ENCODE measurements at places on chromosomes 1 and 21.
A peak's percentile ranks its signal among the peaks of the same experiment; 100 is the strongest.

DNA sequence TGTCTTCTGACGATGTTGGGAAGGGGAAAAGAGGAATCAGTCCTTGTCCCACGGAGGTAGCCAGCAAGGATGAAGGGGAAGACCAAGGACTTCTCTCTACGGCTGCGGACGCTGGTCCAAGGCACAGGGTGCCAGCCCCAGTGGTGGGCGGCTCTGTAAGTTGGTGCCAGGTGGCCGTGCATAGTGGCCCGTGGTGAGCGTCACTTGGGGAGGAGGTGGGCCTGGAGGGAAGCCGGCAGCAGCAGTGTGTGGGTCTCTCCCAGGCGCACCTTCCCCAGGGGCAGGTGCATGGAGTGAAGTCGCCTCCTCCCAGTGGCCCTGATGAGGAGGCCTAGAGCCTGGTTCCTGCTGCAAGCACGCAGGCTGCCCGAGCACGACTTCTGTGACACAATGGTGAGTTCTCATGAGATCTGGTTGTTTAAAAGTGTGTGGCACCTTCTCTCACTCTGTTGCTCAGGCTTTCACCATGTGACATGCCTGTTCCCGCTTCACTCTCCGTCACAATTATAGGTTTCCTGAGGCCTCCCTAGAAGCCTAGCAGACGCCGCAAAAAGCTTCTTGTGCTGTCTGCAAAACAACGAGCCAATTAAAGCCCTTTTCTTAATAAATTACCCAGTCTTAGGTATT, 43.6 kb upstream of the TIAM1 start:
- DNase-seq = no peak

DNA sequence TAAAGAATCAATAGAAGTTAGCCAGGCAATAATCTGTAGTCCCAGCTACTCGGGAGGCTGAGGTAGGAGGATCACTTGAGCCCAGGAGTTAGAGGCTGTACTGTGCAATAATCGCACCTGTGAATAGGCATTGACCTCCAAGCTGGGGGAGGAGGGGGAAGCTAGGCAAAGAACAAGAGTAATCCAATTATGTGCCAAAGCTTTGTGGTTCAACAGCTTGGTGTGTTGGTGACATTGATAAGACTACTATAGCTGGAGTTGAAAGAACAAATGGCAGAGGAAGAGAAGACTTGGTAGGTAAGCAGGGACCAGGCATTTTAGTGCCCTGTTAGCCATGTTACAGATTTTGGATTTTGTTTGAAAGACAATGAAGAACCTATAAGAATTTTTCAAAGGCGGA, 2.1 kb upstream of the TMCO2 start:
- no peak for DNase-seq

DNA sequence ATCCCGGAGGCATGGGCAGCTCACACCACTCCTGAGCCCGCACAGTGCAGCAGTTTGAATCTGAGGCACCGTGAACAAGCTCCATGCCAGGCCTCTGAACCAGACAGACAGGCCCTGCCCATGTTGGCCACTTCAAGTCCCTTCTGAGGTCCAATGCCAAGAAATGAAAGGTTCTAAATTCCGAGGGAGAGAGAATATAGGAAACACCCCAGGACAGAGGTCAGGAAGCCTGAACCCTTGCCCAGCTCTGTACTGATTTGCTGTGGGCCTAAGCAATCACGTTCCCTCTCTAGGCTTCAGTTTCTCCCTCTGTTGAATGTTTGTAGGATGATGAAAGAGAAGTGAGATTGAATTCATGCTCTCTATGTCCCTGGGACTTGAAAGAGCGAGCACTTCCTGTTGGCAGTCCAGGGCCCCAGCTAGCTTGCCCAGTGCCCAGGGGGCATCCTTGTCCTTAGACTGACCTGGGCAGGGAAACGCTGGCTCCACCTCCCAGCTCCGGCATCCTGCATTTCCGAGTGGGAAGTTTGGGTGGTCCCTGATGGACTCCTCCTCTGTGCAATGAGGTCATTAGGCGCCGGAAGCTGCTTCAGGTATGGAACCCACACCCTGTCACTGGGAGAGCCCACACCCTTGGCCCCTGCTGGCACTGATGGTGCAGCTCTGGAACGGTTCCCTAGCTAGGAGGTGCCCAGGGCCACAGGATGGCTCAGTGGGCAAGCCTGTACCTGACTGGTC, 242.4 kb upstream of the TMEM51 start:
- peak; percentile 82 for DNase-seq

DNA sequence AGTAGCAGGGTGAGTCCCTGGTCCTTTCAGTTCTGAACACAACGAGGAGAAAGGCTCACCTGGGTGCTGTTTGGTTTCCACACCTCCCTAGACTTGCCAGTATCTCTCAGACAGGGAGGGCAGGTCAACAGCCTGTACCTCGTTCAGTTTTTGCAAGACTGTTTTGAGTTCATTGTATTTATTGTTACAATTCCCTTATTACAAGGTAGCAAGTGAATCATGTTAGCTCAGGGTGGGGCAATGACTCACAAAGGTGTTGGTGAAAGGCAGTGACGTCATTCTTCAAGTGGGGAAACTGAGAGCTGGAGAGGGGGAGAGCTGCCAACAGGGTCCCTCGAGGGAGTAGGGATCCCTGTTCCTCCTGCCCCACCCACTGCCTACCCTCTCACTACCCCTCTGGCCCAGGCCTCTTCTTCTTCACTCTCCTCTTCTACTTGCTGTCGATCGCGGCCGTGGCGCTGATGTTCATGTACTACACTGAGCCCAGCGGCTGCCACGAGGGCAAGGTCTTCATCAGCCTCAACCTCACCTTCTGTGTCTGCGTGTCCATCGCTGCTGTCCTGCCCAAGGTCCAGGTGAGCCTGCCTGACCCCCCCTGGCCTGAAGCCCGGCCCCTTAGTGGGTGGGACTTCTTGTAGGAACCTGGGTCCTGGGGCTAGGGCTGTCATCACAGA, 13.4 kb downstream of the SERINC2 start:
- no peak for DNase-seq

DNA sequence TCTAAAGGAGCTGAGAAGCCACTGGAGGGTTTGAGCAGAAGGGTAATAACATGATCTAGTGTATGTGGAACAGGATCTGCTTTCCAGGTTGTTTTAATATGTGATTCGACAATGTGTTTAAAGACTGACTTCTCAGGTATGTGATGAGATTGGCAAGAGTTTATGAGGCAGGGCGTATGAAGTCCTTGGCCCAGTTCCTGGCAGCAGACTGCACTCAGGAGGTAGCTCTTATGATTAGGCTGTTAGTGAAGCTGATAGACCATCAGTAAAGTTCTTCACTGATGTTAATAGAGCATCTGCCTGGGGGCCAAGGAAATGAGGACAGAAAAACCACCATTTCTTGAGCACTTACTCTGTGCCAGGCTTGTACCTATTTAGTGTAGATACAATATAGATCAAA, 41.9 kb upstream of the SERBP1 start:
- DNase-seq = no peak

- no peak for DNase-seq
Observed at GRCh38 chr1:32234792-32235191, 12.2 kb upstream of the FAM167B start.

- peak; percentile 28 for DNase-seq
Observed at GRCh38 chr1:2961081-2961480, 60.2 kb upstream of the ACTRT2 start.

DNA sequence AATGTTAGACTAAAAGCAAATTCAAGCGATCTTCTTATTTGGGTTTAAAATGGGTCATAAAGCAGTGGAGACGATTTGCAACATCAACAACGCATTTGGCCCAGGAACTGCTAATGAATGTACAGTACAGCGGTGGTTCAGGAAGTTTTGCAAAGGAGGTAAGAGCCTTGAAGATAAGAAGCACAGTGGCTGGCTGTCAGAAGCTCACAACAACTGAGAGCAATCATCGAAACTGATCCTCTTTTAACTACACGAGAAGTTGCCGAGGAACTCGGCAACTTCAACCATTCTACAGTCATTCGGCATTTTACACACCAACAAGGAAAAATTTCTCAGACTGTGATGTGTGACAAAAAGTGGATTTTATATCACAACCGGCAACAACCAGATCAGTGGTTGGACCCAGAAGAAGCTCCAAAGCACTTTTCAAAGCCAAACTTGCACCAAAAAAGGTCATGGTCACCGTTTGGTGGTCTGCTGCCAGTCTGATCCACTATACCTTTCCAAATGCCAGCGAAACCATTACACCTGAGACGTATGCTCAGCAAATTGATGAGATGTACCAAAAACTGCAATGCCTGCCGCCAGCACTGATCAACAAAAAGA, 47.9 kb downstream of the ASH1L start:
- no peak for DNase-seq

DNA sequence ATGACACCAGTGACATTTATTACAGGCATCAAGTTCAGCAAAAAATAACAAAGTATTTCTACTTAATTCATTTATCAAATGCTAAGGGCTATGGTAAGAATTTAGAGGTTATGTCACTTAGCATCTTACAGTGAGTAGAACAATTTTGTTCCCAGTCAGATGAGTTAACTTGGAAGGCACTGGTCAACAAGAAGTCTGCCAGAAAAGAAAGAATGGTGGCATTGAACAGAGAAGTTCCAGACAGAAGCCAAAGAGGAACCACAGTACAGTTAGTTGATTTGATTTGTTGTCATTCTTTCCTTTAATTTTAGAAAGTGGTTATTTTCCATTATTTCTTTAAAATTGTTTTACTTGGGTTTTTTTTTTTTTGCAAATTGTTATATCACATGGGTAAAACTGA, 232.2 kb upstream of the PKN2 start:
- no peak for DNase-seq

DNA sequence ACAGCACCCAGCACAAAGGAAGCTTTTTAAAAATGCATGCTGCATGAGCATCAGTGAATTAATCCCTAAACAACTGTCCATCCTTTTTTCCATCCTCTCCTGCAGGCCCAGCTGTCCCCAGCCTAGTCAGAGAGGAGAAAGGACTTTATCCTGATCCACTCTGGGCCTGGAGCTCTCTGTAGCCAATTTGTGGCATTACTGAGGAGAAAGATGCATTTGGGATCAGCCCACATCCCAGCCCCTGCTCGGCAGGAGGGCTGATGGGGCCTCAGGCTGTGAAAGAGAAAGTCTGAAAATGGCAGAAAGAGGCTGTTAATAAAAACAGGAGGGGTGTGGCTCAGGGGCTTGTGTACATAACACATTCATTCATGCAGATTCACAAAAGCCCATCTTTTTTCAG, 37.5 kb upstream of the ATP2B4 start:
- DNase-seq = no peak

DNA sequence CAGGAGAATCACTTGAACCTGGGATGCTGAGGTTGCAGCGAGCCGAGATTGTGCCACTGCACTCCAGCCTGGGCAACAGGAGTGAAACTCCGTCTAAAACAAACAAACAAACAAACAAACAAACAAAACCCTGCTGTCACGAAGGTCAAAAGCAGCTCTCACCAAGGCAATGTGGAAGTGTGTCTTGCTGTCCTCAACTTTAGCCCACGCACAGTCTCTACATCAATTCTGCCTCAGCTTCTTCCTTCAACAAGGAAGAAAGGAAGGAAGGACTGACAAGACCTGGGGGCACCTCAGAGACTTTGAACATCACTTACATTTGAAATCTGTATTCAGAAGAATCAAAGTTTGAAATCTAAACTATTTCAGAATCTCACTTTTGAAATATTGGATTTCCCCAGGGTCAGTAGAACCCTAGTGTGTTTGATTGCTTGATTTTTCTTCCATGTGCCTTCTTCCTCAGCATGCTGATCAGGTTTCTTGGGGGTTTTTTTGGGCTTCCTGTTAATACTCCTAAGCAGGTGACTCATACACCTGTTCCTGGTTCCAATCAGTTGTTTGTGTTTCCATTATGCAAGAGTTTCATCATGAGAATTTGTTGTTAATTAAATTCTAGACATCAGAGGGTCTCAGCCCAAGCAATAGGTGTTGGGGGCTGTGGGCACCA, 6.5 kb upstream of the CSTB start:
- no peak for DNase-seq

DNA sequence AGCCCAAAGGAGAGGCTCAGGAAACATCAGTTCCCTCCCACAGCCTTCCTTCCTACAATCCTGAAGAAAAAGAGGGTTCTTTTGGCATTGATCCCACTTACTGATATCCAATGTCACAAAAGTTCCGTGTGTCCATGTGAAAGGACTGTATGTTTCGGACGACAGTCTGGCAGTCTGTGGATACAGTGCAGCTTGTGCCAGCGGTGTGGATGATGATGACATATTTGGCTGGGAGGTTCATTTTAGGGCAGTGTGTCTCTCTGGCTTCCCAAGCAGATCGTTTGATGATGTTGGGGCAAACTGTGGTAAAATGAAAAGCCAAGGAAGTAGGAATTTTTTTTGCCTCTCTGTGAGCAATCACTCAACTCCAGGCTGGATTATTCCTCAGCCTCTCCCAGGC, 10.4 kb downstream of the PGLYRP3 start:
- no peak for DNase-seq

GRCh38 chr1:228459091-228459993, 27.8 kb upstream of the RNF187 start:
- DNase-seq = no peak

DNA sequence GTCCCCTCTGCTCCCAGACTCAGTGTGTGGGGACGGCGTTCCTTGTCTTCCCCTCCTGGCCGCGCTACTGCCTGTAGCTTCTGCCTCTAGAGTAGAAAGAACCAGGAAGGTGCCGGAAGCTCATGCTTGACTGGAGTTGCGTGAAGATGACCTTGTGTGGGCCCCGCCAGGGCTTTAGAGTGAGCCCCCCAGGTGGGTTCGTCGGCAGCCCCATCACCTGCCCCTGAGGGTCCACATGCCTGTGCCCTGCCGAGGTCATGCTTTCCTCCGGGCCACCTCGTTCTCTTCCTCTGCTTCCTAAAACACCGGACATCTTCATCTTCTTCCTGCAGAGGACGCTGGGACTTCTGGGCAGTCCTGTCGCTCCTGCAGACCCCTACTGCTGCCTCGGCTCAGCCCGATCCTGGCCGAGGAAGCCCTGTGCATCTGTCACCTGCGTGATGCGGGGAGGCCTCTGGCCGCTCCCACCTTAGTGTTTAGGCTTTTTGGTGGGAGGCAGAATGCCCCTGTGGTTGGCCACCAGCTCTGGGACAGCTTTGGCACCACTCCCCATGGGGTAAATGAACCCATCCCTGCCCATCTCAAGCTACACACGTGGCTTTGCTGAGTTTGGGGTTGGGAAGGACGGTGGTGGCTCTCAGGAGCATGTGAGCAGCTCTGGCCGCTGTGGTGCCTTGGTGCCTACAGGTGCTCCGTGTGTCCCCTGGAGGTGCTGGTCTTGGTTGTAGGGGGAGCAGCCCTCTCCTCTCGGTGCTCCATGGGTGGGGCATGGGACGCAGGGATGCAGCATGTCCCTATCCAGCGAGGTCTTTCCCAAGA, 12.3 kb downstream of the OBSCN start:
- DNase-seq = no peak

GRCh38 chr21:22670148-22670547, 1671.9 kb downstream of the NCAM2 start:
- no peak for DNase-seq
